Activated CD4-positive, alpha-beta T cell treated with anti-CD3 and anti-CD28 coated beads for 36 hours (primary cell): ENCODE measurements at places on chromosomes 2 and 18.

- DNase-seq = no peak
Observed at GRCh38 chr18:75496151-75496550, 68.6 kb upstream of the SMIM21 start.

GRCh38 chr2:23837871-23838270, 89.1 kb downstream of the ATAD2B start:
- no peak for DNase-seq

DNA sequence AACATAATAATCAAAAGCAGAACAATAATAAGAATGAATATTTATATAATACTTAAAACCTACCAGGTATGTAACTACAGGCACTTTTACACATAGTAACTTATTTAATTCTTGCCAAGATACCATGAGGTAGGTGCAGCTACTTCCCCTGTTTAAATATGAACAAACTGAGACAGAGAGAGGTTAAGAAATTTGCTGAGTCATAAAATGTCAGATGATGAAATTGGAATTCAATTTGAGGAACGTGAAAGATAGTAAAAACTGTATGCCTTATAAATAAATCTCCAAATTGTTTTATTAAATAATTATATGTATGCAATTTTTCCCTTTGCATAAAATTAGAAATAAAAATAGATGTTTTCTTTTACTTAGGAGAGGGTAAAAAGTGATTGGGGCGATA, 1103.3 kb upstream of the NRXN1 start:
- no peak for DNase-seq

DNA sequence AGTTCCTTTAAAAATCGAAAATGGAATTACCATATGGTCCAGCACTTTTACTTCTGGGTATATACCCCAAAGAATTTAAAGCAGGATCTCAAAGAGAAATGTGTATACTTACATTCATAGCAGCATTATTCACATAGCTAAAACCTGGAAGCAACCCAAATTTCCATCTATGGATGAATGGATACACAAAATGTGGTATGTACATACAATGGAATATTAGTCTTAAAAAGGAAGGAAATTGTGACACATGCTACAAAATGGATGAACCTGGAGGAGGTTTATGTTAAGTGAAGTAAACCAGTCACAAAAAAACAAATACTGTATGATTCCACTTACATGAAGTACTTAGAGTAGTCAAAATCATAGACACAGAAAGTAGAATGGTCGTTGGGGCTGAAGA, 147.9 kb upstream of the LTBP1 start:
- DNase-seq = no peak

DNA sequence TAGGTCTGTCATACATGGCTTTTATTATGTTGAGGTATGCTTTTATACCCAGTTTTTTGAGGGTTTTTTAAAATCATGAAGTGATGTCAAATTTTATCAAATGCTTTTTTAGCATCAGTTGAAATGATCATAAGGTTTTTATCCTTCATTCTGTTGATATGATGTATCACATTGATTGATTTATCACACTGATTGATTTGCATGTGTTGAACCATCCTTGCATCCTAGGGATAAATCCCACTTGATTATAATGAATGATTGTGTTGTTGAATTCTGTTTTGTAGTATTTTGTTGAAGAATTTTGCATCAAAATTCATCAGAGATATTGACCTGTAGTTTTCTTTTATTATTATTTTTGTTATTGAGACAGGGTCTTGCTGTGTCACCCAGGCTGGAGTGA, 68.2 kb downstream of the LIMS1 start:
- DNase-seq = no peak

GRCh38 chr18:71831039-71831438, 713.1 kb downstream of the CBLN2 start:
- DNase-seq = no peak

- DNase-seq = no peak
Observed at GRCh38 chr18:46471809-46472498, 185.1 kb downstream of the LOXHD1 start.

DNA sequence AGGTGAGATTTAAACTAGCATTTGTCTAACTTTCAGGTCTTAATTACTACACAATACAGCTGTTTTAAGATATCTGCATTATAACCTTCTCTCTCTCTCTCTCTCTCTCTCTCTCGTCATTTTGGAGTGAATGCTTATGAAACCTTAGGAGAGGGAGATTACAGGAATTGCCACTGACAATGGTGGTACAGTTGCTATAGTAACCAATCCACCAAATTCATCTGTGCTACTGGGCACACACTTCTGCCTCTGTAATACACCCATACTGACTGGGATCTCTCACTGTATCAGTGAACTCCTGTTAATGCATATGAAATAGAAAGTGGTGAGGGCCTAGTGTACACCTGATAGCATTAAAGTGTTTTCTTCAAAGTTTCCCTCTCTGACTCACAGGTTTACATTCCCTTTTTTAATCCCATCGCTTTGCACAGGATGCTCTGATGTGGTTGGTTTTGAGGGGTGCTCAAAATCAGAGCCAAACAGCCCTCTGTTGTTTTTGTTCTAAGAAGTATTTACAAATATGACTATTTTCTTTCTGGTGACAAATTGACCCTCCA, 13.1 kb downstream of the KLHL14 start:
- DNase-seq = no peak

GRCh38 chr2:127305990-127306585, 12.1 kb upstream of the ERCC3 start:
- no peak for DNase-seq

DNA sequence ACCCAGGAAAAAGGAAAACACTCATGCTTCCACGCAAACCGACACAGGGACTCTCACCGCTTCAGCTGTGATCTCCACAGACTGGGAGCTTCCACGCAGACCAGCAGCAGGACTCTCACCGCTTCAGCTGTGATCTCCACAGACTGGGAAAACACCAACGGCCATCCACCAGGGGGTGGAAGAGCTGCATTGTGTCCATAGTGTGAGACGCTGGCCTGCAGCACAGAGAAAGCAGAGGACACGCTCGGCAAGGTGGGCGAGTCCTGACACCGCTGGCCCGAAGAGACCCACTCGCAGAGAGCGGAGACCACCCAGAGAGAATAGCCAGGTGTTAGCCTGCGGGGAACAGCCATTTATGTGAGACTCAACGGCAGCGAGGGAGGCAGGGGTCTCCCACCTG, 42.5 kb upstream of the NFATC1 start:
- no peak for DNase-seq

- no peak for DNase-seq
Observed at GRCh38 chr2:184507254-184507653, 91.1 kb upstream of the ZNF804A start.

- no peak for DNase-seq
Observed at GRCh38 chr2:179580378-179581146, 280.9 kb downstream of the ZNF385B start.

DNA sequence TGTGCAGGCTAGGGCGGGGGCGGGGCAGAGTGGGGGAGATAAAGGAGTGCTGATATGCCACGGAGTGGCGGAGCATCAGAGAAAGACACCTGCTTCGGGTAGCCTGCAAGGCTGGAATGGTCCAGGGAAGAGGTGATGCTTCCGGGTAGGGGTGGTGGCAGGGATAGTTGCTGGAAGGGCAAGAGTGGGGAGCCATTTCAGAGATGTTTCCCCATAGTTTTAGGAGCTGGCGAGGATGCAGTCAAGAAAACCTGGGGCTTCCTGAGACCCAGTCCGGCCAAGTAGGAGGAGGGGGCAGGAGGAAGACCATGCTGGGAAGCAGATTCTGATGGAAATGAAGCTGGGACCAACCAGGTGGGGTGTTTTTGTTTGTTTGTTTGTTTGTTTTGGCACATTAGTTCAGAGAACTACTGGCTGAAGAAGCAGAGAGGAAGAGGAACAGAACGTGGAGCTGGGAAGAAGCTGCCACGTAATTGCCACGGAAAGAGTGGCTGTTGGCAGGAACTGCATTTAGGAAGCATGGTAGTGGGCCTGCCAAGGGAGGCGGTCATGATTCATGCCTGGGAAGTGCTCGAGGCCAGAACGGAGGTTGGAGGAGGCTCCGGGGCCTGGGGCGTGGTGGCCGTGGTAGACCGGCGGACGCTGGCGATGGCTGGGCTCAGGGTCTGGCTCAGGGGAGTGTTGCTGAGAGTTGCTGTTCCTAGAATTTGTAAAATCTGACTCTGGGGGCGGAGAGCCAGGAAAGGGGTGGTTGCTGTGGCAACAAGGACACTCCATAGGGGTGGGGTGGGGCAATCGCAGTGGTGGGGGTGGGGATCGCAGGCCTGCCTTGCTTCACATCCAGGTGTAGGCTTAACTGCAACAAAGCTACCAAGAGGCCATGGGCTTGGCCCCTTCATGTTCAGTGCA, 8.6 kb upstream of the INPP5D start:
- no peak for DNase-seq

DNA sequence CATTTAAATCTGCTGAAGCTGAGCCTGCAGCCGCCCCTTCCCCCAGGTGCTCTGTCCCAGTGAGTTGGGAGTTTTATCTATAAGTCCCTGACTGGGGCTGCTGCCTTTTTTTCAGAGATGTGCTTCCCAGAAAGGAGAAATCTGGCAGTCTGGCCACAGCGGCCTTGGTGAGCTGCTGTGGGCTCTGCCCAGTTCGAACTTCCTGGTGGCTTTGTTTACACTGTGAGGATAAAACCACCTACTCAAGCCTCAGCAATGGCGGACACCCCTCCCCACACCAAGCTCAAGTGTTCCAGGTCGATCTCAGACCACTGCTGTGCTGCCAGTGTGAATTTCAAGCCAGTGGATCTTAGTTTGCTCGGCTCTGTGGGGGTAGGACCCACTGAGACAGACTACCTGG, 97.3 kb downstream of the ACAA2 start:
- DNase-seq = no peak

- no peak for DNase-seq
Observed at GRCh38 chr2:213627835-213628460, 343.7 kb downstream of the SPAG16 start.

- no peak for DNase-seq
Observed at GRCh38 chr2:216791303-216791702, 68.6 kb downstream of the TNP1 start.

GRCh38 chr18:77065221-77065981, 67.2 kb downstream of the MBP start:
- DNase-seq = peak; percentile 73

DNA sequence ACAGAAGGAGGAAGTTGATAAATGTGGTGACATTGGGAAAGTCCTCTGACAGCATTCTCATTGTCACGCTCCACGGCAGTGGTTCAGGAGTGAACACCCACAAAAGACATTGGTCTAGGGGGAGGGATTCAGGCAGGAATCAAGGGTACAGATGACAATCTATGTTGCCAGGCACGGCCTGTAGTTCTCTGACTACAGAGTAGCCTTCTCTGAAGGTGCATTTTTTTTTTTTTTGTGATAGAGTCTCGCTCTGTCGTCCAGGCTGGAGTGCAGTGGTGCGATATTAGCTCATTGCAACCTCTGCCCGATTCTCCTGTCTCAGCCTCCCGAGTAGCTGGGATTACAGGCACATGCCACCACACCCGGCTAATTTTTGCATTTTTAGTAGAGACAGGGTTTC, 7.4 kb upstream of the MOB1A start:
- peak; percentile 76 for DNase-seq

DNA sequence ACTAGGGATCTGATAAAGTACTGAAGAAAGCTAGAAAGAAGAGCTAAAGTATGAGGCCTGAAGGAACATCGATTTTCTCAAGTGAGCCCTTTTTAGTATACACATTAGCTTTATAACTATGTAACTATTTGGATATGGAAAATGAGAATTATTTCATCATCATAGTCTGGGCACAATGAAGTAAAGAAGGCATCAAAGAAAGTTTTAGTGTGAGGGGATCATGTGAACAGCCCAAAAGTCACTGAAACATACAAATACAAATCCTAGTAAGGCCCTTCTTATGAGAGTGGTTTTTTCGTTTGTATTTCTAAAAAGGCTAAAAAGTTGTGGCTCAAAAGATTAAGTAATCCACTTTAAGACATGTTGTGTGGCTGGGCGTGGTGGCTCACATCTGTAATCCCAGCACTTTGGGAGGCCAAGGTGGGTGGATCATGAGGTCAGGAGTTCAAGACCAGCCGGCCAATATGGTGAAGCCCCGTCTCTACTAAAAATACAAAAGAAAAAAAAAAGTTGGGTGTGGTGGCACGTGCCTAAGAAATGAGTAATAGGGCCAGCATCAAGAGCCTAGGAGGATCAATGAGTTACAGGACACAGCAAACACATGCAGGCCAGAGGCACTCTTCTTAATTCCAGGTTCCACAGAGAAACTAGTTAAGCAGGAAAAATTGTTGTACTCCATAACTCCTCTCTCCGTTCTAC, 61.9 kb downstream of the PUM2 start:
- no peak for DNase-seq

GRCh38 chr2:98487806-98488189, 43.1 kb downstream of the INPP4A start:
- peak; percentile 70 for DNase-seq

DNA sequence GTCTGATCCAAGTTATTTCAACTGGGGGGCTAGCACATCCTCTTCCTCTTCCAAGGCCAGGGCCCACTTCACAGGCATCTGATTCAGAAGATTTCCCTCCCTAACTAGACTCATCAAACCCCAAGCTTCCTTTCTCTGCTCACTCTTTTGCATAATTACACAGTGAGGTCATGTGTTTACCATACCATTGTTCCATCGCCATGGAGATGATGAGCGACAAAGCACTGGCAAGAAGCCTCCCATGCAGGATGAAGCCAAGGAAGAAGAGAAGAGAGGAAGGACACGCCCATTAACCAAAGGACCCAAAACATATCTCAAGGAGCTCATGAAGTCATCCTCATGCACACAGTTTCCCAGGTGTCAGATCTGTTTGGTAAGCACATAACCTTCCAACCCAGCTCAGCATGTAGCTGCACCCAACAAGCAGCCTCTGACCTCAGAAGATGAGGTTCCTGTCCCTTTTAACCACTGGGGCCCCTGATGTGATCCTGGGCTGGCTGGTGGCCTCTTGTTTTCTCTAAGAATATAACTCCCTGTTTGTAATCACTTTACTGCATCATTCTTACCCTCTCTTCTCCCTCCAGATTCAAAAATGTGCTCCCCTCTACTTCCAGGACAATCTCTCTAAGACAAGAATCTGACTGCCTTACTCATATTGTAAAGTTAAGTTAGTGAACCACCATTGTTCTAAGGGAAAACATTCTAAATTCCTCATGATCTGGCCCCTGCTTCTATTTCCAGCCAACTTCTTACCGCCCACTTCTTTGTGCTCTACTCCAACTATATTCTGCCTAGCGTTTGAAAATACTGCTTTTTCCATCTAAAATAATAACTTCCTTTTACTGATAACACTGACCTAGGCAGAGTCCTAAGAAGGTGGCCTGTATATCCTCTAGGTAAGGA, 190.1 kb downstream of the TTC32 start:
- DNase-seq = peak; percentile 14

GRCh38 chr18:53701697-53702096, 522.8 kb downstream of the MBD2 start:
- no peak for DNase-seq

GRCh38 chr2:110980339-110981062, 140.2 kb upstream of the BCL2L11 start:
- no peak for DNase-seq

GRCh38 chr2:96239091-96239490, 26.7 kb downstream of the TMEM127 start:
- DNase-seq = no peak
